Vagina (tissue), 2 donors: ENCODE measurements at places on chromosomes 2 and 18.

GRCh38 chr2:193583638-193584400 is 1389.1 kb upstream of the TMEFF2 start:
- no peak for DNase-seq

- DNase-seq = no peak
Measured at GRCh38 chr2:232365621-232366321, 12.8 kb upstream of the ALPP start.

DNA sequence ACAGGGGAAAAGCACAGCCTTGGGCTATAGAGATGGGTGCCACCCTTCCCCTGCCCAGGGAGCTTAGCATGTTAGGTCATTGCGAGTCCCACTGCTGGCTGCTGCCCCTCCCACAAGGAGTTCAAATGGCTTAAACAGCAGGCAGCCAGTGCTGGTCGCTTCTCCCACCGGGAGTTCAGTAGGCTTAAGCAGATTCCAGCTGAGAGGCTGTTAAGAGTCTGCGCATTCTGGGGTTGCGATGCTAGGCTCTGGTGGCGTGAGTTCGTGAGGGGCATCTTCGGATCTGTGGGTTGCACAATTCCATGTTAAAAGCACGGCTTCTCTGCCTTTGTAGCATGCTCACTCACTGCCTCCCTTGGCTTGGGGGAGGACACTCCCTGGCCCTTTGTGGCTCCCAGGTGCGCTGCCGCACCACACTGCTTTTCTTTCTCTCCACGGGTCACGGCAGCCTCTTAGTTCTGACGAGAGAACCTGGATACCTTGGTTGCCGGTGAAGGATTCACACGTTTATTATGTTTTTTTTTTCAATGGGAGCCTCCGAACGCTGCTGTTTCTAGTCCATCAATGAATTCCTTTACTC is 93.2 kb downstream of the UNC80 start:
- DNase-seq = no peak

DNA sequence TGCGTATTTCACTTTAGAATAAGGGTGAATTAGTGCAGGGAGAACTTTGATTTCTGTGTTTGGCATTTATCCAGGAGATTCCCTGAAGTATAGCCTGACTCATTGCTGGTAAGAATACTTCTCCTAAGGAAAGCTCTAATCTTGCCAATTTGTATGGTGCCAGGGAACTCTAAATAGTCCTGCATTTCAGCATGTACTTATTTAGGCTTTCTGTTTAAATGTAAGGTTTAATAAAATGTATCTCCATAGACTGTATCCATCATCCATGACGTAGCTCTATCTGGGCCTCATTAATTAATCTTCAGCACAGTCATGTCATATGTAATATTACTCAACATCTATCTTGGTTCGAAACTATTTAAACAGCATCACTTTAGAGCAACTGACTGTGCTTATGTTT is 127.7 kb downstream of the DOK6 start:
- no peak for DNase-seq

DNA sequence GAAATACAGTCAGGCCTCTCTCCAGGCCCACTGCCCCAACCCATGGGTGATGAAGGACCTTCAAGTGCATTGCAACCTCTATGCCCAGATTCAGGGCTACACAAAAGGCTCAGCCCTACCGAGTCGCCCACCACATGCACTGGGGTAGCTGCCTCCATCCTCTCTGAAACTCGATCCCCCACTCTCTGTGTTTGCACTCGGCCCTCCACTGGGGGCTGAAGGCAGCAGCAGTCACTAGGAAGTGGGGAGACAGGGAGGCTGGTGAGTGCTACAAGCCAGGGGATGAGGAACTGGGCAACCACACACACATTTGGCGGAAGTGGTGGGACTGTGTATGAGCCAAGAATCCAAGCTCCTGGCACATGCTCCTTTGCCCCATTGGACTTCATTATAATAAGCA is 94.6 kb downstream of the CERS6 start:
- no peak for DNase-seq

DNA sequence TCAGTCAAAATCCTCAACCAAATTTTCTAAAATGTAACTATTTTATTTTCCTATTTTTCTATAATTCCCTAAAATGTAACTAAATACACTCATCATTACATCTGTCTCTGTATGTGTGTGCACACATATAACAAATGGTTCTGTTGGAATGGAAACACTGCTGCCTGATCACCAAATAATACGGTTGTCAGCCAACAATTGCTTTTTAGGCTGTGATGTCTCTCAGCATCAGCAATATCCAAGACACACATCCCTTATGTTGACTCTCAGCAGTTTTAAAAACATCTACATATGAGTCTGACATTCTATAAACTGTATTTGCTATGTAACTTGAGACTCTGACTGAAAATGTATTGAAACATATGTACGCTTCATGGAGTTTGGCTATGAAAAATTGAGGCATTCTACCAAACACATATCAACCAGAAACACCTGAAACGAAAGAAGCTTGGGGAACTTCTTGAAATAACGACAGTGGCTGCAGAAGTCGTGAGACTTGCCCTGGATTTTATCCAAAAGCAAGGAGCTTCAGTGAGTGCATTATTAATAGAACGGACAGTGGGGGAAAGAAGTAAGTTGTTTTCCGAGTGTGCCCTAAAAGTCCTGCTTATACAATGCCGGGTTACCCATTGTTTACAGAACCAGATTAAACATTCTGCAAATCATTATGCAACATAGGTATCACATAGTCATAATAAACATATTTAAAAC is 110.2 kb upstream of the ITGB6 start:
- no peak for DNase-seq

- no peak for DNase-seq
Measured at GRCh38 chr18:5542515-5543035, 1.2 kb downstream of the EPB41L3 start.

DNA sequence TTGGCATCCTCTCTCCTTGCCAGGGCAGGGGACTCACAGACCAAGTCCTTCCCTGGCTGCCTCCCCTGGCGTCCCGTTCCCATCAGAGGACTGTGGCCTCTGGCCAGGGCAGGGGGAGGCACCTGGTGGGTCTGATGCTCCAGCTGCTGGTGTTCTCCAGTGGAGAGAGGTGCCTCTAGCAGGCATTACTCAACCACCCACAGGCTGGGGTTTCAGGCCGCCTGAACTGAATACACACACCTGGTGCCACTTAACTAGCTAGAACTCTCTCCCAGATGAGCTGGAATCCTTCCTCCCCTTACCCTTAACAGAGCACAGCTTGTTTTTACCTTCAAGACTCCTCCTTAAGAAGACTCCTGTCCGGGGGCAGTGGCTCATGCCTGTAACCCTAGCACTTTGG is 37.7 kb upstream of the CNGA3 start:
- DNase-seq = no peak

- DNase-seq = no peak
Measured at GRCh38 chr2:134603966-134604365, 114.8 kb downstream of the TMEM163 start.
